ENCODE measurements at places on chromosomes 2 and 18.

- DNase-seq: no peak
Observed at GRCh38 chr2:26639685-26640243, 1.4 kb downstream of the CIB4 start.

GRCh38 chr2:10171006-10171800, 48.7 kb downstream of the RRM2 start:
- DNase-seq: no peak

DNA sequence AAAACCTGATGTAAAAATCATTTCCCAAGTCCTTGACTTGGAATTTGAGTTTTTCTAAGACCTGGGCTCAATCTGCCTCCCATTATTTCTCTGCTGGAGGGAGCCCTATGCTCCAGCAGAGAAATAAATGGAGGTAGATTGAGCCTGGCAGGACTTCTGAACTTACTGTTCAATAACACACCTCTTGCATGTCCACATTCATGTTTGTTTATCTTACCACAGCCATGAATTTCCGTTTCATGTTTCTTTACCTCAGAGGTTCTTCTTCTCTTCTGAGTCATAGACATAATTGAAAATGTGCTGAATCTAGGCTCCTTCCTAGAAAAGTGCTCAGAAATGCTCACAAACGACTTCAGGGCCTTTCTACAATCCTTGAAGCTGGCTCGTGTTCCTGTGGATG, 170.8 kb downstream of the PMAIP1 start:
- no peak for DNase-seq

- DNase-seq: no peak
Observed at GRCh38 chr2:171407030-171407675, 26.6 kb downstream of the METTL8 start.

- no peak for DNase-seq
Observed at GRCh38 chr2:88218981-88219380, 48.8 kb downstream of the THNSL2 start.

DNA sequence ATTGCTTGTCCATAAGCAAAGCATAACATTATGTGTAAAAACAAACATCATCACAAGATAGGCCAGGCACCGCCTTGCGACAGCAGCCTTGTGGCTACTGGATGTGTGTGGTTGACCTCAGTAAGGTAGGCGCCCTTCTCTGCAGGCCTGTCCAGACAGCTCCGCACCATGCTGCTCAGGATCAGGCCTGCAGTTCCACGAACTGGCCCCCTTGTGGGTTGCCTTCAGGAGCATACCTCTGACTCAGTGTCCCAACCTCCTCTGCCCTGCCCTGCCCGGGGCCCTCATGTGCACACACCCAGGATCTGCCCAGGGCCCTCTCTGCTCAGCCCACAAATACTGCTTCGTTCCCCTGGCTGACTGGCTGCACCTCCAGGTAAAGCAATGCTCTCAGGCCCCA, 16.1 kb upstream of the ZNF236 start:
- no peak for DNase-seq

DNA sequence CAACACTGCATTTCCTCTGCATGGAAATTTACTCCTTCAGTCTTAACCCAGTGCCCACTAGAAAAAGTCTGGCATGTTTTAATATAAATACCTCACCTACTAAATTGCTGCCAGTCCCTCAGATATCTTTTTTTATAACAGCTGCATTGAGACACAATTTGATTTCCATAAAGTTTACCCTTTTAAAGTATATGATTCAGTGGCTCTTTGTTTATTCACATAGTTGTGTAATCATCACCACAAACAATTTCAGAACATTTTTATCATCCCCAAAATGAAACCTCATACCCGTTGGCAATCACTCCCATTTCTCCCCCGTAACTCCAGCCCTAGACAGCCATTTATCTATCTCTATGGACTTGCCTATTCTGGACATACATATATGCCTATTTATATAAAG, 17.0 kb upstream of the FRZB start:
- DNase-seq: no peak

GRCh38 chr2:33495683-33496082, 19.2 kb downstream of the RASGRP3 start:
- DNase-seq: no peak

DNA sequence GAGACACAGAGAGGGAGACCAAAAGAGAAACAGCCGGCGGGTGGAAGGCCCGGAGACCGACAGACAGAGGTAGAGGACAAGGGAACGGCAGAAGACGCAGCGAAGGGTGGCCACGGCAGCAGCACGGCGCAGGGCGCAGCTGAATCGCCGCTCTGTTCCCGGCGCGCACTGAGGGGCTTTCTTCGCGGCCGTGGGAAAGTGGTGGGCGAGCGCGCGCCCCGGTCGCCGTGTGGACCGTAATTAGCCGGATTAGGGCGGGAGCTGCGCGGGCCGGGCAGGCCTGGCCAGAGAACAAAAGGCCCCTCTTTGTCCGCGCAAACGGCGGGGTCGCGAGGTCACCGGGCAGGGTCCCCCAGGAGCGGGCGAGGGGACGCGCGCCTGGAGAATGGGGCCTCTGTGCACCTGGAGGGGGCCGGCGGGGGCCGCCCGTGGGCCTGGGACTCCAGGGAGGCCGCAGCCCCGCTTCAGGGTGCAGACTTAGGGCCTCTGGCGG, 158.3 kb downstream of the ZFP36L2 start:
- DNase-seq: no peak

GRCh38 chr2:119290859-119291587, 67.4 kb downstream of the STEAP3 start:
- peak; percentile 21 for DNase-seq

DNA sequence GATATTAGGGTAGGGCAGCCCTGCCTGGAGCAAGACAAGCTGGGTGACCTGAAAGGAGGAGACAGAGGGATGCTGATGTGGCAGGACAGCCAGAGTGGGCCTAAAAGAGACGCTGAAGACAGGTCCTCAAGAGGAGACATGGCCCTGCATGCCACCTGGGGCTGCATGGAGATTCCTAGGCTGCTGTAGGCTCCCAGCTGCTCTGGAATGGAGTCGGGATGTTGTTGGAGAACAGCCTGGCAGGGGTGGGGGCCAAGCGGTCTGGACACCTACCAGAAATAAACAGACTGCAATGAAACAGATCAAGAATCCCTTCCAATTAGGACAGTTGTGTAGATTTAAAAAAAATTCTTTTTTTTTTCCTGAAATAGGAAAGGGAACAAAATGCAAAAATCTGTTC, 97.8 kb upstream of the NPAS2 start:
- no peak for DNase-seq

All from stimulated activated CD8-positive, alpha-beta memory T cell treated with anti-CD3 and anti-CD28 coated beads, Interleukin-7, amount 100 ng/mL, for 24 hours (primary cell).